Esophagus squamous epithelium (tissue), 5 donors: ENCODE measurements at places on chromosomes 5 and 9. TPM values are rescaled to one million over a fixed set of nuclear protein-coding genes. Genes with fewer than 3 reads are reported as not detected.

- no peak overlapping the region for H3K4me3 ChIP-seq
- no peak for DNase-seq
Measured at GRCh38 chr5:134642931-134643530, 5.6 kb upstream of the SEC24A start.

GRCh38 chr9:86731511-86732063 lies 215.7 kb downstream of the GAS1 start:
- H3K4me1 ChIP-seq = peaks cover 10% of the 10 kb centered on the region
- no peaks in the 10 kb centered on the region for H3K27me3 ChIP-seq
- no peak for DNase-seq
- peak overlapping the region; percentile 64 for H3K27ac ChIP-seq

GRCh38 chr5:114418176-114419066 lies 56.6 kb downstream of the KCNN2 start:
- no peak overlapping the region for H3K27ac ChIP-seq
- H3K36me3 ChIP-seq = no peaks in the 10 kb centered on the region
- no peaks in the 10 kb centered on the region for H3K4me1 ChIP-seq
- no peaks in the 10 kb centered on the region for H3K27me3 ChIP-seq

- H3K4me3 ChIP-seq = no peak overlapping the region
- H3K27me3 ChIP-seq = no peaks in the 10 kb centered on the region
- DNase-seq = no peak
- H3K4me1 ChIP-seq = no peaks in the 10 kb centered on the region
- H3K27ac ChIP-seq = no peak overlapping the region
Measured at GRCh38 chr5:7897014-7897600, 28.2 kb downstream of the MTRR start.

DNA sequence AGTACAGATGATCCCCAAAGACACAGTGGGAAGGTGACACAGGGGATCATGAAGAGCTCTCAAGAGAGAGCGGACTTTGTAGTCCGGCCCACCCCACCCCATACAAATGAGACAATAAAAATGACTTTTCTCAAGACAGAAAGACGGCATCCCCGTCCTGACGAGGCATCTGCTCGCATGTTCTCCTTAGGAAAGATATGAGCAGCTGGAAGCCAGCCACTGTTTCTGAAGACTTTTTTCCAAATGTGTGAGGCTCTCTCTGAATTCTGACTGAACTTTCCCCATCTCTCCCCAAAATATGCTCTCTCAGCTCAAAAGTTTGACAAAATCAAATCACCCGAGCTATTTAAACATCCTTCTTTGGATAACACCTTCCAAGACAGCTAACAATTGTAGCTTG lies 105.2 kb downstream of the RFK start:
- no peak overlapping the region for H3K27ac ChIP-seq
- no peak overlapping the region for H3K4me3 ChIP-seq
- no peaks in the 10 kb centered on the region for H3K27me3 ChIP-seq
- no peaks in the 10 kb centered on the region for H3K36me3 ChIP-seq

Gene EGR1
- 10.9 TPM for total RNA-seq

Gene TPPP
- 5.5 TPM for total RNA-seq

Gene ABCA1
- 32.8 TPM for total RNA-seq

Gene OTP
- not detected for total RNA-seq

DNA sequence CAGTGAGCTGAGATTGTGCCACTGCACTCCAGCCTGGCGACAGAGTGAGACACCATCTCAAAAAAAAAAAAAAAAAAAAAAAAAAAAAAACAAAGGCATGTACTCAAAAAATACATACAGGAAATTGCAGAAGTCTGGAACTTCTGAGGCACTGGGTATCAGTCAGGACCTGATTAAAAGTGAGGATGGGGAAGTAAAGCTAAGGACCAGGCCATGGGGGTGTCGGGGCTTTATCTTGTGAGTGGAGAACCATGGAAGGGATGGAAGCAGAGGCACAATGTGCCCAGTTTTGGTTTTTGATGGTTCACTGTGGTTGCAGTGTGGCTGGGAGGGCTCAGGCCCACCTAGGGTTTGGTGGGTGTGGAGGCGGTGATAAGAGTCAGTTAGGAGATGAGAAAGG lies 212.7 kb upstream of the PIK3R1 start:
- no peaks in the 10 kb centered on the region for H3K27me3 ChIP-seq
- no peak for DNase-seq
- no peak overlapping the region for H3K4me3 ChIP-seq
- H3K27ac ChIP-seq = no peak overlapping the region

DNA sequence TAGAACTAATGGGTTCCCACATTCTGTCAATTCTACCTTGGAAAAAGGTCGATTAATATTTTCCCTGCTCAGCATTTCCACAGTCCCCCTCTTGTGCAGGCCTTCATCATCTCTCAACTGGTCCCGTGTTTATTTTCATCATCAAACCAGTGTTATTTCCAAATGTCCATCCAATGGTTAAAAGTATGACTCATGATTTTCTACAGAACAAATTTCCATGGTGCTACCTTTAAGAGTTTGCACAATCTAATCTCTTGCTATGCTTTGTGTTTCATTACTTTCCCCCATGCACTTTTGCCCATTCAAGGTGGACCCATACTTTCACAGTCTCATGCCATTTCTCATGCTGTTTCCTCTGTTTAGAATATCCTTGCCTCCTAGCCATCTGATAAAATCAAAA lies 143.7 kb downstream of the CCDC192 start:
- H3K27me3 ChIP-seq = no peaks in the 10 kb centered on the region
- H3K4me3 ChIP-seq = no peak overlapping the region
- no peaks in the 10 kb centered on the region for H3K36me3 ChIP-seq
- H3K4me1 ChIP-seq = no peaks in the 10 kb centered on the region
- DNase-seq = no peak
- no peak overlapping the region for H3K27ac ChIP-seq

DNA sequence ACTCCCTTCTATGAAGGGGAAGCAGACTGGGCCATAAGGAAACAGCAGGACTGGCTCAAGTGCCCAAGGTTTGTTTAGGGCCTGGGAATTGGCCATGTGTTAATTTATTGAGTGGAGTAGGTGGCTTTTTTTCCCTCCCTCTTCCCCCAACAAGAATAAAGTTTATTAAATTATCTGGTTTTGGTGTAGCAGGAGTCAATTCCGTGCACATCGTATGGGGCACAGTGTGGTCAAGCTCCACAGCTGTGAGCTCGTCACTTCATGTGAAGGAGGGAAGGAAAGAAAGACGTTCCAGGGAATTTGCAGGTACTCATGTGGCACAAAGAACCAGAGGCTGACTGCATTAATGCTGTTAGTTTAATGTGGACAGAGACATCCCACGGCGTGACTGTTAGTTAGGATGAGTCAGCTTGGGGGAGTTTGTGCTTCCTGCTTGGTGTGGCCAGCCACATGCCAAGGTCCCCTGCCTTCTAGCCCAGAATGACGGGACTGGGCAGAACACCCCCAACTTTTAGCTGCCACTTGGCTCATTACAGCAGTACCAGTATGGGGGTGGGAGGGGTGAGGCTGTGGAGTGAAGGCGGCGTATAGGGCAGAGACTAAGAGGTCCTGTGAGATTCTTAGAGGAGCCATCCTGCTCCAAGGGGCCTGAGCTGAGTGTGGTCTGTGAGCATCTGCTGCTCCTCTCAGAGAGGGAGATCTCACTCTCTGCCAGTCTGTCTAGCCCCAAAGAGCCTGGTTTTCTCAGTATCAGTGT lies 33.2 kb downstream of the CSF1R start:
- H3K4me1 ChIP-seq = peaks cover 15% of the 10 kb centered on the region
- no peak for DNase-seq
- no peak overlapping the region for H3K27ac ChIP-seq
- peaks cover 33% of the 10 kb centered on the region for H3K36me3 ChIP-seq

DNA sequence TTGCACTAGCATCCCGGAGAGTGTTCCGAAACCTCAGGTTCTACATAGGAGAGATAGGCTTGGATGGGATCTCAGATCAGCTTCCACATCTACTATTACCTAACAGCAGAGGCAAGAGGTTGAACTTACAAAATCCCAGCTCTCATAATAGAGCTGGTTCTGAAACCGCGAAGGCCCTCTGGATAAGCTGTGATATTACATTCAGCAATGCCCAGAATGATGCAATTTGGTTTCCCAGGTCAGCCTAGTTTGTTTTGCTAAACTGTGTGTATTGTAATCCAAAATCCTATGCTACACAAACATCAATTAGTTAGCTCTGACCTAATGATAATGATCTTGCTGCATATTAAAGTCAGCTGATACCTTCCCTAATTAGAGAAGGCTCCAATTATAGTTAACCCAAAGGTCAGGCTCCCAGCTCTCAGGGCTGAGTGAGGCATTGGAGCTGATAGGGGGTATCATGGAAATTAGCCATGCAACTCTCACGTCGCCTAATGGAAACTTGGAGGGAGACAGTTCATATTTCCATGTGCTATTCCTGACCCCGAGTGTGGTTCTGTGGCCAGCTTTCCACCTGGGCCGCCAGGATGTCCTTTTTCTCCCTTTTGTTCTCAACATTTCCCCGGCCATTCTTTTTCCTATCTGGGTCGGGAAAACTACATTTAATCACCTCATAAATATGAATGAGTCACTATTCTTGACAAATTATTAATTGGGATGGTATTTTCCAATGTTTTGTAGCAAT lies 278.4 kb upstream of the IRX1 start:
- no peaks in the 10 kb centered on the region for H3K27me3 ChIP-seq
- no peaks in the 10 kb centered on the region for H3K4me1 ChIP-seq
- DNase-seq = no peak
- H3K27ac ChIP-seq = no peak overlapping the region

DNA sequence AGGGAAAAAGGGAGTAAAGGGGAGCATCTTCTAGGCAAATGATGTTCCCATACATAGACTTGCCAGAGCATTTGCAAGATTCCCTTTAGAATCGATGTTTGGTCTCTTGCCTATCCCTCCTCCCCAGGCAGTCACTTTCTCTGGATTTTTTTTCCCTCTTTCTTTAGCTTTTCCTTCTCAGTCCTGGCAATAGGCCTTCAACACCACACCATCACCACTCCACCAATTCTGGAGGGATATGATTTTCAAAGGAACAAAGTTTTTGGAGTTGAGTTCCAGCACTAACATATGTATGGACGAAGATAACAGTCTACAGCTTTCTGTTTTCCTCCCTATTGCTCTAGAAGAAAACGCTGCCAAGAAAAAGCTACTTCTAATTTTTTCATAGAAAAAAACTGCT lies 377.4 kb downstream of the PDE4D start:
- no peak for DNase-seq
- H3K36me3 ChIP-seq = no peaks in the 10 kb centered on the region
- no peak overlapping the region for H3K27ac ChIP-seq
- no peak overlapping the region for H3K4me3 ChIP-seq
- no peaks in the 10 kb centered on the region for H3K27me3 ChIP-seq

Gene GHR
- 6.0 TPM for total RNA-seq
